ENCODE measurements at places on chromosomes 2 and 18.

- DNase-seq: peak; percentile 26
Observed at GRCh38 chr2:237184192-237184918, 98.7 kb downstream of the COPS8 start.

GRCh38 chr2:172968061-172968469 is 107.6 kb upstream of the MAP3K20 start:
- peak; percentile 53 for DNase-seq

DNA sequence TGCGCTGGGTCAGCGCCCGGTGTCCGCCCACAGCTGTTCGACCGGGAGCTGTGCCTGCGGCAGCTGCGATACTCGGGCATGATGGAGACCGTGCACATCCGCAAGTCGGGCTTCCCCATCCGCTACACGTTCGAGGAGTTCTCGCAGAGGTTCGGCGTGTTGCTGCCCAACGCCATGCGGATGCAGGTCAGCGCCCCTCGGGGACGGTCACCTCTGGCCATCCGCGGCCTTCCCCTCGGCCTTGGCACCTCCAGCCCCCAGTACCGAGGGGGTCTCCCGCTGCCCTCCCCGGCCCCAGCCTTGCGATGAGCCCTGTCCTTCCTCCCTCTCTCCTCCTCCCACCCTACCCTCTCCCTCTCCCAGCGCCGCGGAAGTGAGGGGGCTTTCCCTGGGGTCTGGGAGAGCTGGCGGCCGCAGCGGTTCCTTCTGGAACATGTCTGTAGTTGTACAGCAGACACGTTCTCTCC is 53.2 kb upstream of the GPR17 start:
- no peak for DNase-seq

DNA sequence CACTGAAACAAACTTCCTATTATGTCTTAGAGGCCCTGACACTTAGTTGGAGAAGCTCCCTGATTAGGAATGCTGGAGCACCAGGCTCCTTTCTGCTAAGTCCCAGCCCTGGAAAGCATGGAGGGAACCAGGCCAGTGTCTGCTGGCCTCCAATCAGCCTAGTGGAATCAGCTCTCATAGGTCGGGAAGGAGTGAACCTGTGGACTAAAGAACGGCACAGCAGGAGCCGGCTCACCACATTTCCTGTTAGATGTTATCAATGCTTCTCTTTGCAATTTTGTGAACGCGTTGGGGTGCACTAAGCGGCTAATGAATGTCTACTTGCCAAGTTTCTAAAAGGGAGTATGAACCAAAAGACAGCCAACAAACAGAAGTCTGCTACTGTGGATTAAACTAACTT is 296.6 kb downstream of the NAPG start:
- no peak for DNase-seq

DNA sequence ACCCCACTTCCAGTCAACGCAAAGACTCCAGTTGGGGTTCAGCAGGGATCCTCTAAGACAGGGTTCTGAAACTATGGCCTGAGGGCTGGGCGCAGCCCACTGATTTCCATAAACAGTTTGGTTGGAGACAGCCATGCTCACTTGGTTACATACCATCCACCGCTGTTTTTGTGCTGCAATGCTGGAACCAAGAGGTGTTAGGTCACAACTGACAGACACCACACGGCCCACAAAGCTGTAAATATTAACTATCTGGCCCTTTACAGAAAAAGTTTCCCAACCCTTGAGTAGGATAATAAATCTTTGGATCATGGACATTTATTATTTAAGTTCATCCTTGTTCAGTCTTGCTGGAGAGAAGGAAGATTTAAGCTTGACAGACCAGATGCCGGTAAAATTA is 8.4 kb upstream of the CD226 start:
- DNase-seq: no peak

DNA sequence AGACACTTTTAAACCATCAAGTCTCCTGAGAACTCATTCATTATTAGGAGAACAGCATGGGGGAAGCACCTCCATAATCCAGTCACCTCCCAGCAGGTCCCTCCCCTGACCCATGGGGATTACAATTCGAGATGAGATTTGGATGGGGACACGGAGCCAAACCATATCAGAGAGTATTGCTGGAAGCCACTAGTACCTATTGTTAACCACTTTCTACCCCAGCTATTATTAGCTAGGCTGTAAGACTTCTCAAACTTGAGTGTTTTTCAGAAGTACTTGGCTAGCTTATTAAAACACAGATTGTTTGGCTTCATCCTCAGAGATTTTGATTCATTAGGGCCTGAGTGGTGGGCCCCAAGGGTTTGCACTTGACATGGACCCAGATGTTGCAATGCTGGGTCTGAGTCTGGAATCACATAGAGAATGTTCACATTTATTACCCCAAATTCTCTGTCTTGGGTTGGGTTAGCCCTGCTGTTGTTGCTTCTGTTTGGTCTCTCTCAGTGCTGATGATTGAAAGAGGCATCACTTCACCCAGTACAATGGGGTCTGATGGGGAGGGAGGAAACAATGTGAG is 506.9 kb downstream of the DPP10 start:
- no peak for DNase-seq

- DNase-seq: no peak
Observed at GRCh38 chr2:231687133-231687852, 21.0 kb upstream of the PTMA start.

- peak; percentile 61 for DNase-seq
Observed at GRCh38 chr2:43714164-43714563, 37.9 kb upstream of the C1GALT1C1L start.

GRCh38 chr2:133841900-133842299 is 273.6 kb upstream of the NCKAP5 start:
- DNase-seq: peak; percentile 84

- DNase-seq: no peak
Observed at GRCh38 chr18:23401400-23402347, 51.4 kb upstream of the RIOK3 start.

DNA sequence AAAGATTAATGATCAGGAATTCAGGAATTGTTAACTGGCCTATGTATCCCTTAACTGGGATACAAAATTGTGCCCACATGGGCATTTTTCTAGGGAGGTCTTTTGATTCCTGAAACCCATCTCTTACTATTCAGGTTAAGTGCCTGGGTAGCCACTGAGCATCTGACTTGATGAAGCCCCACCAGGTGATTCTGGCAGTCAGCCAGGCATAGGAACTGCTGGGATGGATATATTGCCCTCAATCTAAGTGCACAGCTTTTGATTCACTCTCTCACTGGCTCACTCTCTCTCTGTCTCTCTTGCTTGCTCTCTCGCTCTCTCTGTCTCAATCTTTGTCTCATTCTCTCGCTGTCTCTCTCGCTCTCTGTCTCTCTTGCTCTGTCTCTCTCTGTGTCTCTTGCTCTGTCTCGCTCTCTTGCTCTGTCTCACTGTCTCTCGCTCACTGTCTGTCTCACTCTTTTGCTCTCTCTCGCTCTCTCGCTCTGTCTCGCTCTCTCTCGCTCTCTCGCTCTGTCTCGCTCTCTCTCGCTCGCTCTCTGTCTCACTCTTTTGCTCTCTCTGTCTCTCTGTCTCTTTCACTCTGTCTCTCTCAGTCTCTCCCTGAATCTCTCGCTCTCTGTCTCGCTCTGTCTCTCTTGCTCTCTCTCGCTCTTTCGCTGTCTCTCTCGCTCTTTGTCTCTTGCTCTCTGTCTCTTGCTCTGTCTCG is 22.3 kb downstream of the INPP1 start:
- DNase-seq: no peak

DNA sequence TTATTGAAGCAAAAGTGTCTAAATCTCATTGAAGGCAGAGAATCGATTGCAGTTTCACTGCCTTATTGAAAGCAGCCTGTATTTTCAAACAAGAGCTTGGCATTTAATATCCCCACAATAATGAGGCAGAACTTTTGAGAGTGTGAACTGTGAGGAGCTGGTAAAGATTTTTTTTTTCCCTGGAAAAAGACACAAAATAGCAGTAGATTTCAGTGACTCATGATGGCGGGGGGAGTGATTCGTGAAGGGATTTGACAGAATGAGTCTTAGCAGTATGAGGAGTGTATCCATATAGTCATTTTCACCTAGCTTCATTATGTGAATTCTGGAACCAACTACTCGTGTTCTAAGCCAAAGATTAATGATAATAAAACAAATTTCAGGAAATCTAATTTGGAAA is 242.9 kb downstream of the ARL6IP6 start:
- DNase-seq: no peak

GRCh38 chr2:232460171-232460570 is 4.2 kb downstream of the ALPI start:
- no peak for DNase-seq

- no peak for DNase-seq
Observed at GRCh38 chr2:81551040-81551634, 1246.6 kb upstream of the LRRTM1 start.

- DNase-seq: peak; percentile 4
Observed at GRCh38 chr2:188984065-188984491, 9.9 kb downstream of the COL3A1 start.

DNA sequence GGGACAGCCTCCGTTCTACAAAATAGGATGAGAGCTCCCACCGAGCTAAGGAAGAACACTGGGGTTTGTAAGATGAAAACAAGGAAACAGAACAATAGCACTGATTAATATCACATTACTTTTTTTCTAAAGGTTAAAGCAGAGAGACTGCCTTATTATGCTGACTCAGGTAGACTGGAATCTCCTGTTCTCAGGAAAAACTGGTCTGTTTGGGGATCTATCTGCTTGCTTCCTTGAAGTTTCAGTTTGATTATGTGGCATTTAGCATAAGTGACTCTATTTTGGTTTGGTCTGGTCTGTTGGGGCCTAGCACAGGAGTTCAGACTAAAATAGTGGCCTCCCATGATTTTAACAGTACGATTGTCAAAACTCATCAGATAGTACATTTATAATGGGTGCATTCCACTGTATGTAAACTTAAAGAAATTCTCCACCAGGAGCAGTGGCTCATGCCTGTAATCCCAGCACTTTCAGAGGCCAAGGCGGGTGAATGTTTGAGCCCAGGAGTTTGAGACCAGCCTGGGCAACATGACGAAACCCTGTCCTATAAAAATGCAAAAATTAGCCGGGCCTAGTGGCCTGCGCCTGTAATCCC is 64.1 kb upstream of the NDUFV2 start:
- DNase-seq: peak; percentile 37

- DNase-seq: no peak
Observed at GRCh38 chr18:56652802-56653201, 1.6 kb downstream of the WDR7 start.

GRCh38 chr18:28287146-28287545 is 110.2 kb upstream of the CDH2 start:
- no peak for DNase-seq

GRCh38 chr18:48419277-48420022 is 10.3 kb upstream of the ZBTB7C start:
- peak; percentile 72 for DNase-seq

DNA sequence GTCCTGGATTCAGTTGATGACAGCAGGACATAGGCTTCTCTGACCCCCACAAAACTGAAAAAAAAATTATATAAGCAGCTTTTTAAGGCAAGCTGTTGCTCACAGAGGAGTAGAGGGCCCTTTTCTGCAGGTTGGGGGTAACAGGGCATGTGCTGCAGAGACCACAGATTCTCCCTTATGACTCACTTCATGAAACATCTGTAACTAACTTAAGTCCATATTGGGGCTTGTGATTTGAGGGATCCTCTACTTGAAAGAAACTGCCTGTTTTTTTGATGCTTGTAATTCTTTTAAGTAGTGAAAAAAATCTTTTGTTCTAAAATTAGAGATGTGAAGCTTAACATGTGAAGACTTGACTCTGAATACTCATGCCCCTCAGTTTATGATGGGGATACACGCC is 33.4 kb downstream of the XRCC5 start:
- DNase-seq: peak; percentile 4

- no peak for DNase-seq
Observed at GRCh38 chr18:53686965-53687364, 537.5 kb downstream of the MBD2 start.

DNA sequence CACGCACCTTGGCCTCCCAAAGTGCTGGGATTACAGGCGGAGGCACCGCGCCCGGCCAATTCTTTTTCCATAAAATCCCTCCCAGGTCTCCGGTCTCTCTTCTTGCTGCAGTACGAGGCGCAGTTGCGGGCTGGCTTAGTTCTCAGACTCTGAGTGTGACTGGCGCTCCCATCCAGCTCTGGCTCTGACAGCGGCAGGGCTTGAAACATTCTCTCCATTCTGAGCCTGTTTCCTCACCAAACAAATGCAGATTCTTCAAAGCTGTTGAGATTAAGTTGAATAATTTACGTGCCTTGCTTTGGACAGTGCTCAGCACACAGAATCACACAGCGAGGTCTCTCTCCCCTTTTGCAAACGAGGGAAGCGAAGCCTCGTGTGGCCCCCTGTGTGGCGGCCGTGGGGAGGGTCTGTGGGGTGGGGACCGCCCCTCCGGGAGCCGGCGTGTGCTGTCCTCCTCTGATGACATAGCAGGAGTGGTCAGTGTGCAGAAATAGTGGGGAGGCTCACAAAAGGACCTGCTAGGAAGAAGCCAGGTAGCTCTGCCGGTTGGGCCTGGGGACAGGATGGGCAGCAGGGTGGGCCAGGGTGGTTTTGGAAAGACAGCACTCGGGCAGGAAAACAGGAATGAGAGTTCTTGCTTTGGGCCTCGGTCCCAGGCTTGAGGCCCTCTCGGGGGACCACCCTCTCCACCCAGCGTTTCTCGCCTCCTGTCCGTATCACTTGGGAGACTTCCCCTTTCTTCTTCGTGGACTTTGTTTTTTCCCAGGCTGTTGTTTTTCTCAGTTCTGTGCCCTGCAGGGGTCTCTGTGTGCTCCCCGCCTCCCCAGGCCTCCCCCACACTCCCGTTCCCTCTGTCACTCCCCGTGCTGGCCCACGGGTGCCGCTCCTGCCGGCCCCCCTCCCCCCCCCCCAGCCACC is 75.0 kb downstream of the KCNG2 start:
- DNase-seq: no peak

DNA sequence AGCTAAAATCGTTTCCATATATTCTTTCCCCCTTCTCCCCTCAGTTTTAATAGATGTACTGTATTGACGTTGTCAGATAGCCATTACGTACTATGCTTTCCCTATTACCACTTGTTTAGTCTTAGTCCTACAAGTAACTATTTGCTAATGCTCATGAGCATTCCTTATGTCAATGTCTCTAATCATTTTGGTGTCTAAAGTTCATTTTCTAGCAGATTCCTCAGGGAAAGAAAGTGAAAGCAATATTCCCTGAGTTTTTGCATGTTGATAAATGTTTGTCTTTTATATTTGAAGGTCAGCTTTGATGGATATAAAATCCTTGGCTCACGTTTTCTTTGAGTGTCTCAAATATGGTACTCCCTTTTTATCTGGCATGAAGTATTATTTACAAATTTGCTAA is 253.3 kb upstream of the STON1 start:
- DNase-seq: no peak

- no peak for DNase-seq
Observed at GRCh38 chr2:109427661-109428091, 186.1 kb downstream of the SEPTIN10 start.

Measured in mammary epithelial cell (primary cell).